ENCODE measurements at places on chromosomes 3 and 15.

GRCh38 chr3:88013592-88013991 is 45.2 kb downstream of the CGGBP1 start:
- no peaks in the 10 kb centered on the region for H3K36me3 ChIP-seq
- H3K4me3 ChIP-seq: no peak overlapping the region
- no peak overlapping the region for H3K27ac ChIP-seq
- no peak for DNase-seq

DNA sequence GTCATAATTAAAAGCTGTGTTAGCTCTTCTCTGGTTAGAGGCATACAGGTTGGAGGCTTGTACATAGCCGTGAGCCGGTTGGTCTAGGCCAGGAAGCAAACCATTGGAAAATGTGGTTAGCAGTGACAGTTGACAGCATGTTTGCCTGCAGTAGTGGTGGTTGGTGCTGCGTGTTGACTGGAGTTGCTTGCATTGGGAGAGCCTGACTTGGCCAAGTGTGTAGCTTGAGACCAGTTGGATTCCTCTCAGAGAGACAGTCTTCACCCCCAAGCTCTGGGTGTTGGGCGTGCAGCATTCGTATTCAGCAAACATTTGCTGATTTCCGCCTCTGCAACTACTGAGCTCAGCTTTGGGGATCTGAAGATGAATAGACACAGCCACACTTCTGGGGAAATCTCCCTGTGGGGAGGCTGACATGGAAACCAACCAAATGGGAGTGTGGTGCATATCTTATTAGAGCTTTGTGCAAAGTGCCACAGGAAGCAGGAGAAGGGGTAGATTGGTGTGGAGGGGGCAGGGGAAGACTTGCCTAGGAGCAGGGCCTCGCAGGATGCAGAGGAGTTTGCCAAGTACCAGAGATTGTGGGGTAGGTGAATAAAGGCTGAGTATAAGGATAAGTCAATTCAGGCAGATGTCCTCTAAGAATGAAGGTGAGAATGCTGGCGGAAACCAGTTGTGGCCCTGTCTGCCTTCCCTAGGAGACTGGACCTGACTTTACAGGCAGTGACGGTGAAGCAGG is 83.5 kb downstream of the IGF1R start:
- H3K27ac ChIP-seq: no peak overlapping the region
- no peak for DNase-seq
- H3K4me3 ChIP-seq: no peak overlapping the region
- H3K36me3 ChIP-seq: no peaks in the 10 kb centered on the region

DNA sequence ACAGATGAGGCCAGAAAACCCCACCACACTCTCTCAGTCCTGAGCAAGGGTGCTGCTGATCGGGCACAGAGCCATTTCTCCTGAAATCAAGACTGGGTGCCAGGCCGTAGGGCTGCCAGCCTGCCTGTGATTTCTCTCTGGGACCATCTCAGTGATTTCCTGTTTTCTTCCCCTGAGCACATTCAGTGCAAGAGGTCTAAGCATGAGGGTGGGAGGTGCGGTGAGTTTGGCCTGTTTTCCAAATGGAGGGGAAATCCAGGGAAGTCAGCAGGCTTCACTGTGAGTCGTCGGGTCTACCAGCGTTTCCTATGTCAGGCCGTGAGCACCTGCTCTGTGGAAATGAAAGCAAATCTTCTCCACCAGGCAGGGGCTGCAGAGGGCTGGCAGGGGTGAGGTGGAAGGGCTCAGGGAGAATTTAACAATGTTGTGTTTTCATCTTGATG is 82.3 kb downstream of the ST6GAL1 start:
- H3K4me3 ChIP-seq: no peak overlapping the region
- peaks cover 58% of the 10 kb centered on the region for H3K4me1 ChIP-seq
- peak overlapping the region; percentile 88 for H3K27ac ChIP-seq
- H3K36me3 ChIP-seq: no peaks in the 10 kb centered on the region

DNA sequence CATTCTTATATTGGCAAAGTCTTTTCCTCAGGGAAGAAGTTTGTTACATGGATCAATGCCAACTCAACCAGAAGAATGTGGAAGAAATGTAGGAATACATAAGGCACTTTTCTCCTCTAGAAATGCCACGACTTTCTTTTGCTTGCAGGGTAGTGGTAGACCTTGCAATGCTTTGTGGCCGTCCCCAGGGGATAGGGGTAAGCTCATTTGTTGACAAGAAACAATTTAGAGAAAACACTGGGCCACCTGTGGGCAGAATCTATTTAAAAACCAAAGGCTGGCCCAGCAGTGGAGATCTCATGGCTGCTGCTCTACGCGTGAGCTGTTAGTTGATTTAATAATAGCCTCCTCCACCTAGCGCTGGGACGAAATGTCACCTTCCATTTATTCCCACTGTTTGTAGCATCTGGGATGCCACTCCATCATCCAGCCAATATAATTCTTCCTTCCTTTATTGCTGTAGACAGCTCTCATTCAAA is 64.6 kb upstream of the PFN2 start:
- DNase-seq: no peak
- no peaks in the 10 kb centered on the region for H3K36me3 ChIP-seq
- H3K27ac ChIP-seq: no peak overlapping the region
- H3K27me3 ChIP-seq: no peaks in the 10 kb centered on the region
- H3K4me3 ChIP-seq: no peak overlapping the region
- H3K4me1 ChIP-seq: no peaks in the 10 kb centered on the region

GRCh38 chr3:118527514-118528044 is 507.1 kb downstream of the IGSF11 start:
- no peaks in the 10 kb centered on the region for H3K27me3 ChIP-seq
- no peaks in the 10 kb centered on the region for H3K4me1 ChIP-seq
- H3K4me3 ChIP-seq: no peak overlapping the region
- H3K36me3 ChIP-seq: no peaks in the 10 kb centered on the region
- H3K27ac ChIP-seq: no peak overlapping the region
- no peak for DNase-seq

Measured in CD14-positive monocyte (primary cell).